ENCODE measurements at places on chromosomes 2 and 18.
A peak's percentile ranks its signal among the peaks of the same experiment; 100 is the strongest.

DNA sequence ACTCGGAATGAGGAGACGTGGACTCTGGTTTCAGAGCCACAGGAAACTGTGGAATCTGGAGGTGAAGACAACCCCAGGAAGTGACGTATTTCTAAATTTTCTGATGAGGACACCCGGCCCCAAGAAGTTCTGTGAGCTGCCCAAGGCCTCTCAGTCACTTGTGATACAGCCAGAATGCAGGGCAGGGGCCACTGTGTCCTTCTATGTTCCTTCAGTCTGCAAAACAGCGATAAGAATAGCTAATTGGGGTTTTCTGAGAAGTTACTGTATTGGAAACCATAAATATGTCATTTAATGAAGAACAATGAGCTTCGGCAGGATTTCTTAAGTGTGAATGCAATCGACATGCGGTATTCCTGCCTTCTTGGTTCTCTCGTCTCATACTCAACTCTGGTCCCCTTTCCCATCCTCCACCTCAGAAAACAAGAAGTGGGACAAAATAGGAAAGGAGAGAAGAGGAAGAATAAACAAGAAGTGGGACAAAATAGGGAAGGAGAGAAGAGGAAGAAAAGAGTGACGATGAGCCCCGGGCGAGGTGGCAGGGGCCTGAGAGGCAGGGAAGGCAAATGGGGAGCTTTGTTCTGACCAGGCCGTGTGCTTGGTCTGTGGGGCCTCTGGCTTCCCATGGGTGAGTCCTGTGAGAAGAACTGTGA, 282.0 kb upstream of the REV1 start:
- DNase-seq: no peak

DNA sequence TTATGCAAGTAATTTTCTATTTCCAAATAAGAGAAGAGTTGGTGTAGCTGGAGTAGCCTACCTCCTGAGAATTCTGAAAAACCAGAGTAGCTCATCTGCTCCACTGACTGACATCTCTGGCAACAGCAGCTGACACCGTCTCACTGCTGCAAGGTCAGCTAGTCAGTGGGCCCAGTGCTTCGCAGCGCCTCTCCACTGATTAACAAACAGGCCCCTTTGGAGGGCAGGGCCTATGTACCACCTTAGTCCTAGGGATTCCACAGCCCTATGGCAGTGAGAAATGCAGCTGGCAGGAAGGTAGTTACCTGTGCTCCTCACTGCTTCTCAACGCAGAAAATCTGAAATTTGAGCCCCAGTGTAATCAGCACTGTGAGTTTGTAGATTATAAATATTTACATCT, 97.5 kb downstream of the DLGAP1 start:
- no peak for DNase-seq

DNA sequence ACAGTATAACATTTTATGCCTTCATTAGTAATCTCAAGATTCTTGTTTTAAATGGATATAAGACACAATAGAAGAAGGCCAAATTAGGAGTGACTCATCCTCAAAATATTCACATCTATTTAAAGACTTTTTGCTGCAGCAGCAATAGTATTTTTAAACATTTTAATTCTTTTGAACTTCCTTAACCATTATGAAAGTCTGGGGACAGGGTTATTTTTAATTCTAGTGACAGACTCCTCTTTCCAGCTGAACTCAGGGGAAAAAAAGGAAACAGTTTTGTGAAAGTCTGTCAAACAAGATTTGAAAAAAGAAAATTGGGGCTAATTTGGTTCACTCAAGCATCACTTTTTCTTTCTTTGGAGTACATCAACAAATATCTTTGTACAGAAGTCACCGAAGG, 541.8 kb downstream of the NUP35 start:
- DNase-seq: peak; percentile 13

DNA sequence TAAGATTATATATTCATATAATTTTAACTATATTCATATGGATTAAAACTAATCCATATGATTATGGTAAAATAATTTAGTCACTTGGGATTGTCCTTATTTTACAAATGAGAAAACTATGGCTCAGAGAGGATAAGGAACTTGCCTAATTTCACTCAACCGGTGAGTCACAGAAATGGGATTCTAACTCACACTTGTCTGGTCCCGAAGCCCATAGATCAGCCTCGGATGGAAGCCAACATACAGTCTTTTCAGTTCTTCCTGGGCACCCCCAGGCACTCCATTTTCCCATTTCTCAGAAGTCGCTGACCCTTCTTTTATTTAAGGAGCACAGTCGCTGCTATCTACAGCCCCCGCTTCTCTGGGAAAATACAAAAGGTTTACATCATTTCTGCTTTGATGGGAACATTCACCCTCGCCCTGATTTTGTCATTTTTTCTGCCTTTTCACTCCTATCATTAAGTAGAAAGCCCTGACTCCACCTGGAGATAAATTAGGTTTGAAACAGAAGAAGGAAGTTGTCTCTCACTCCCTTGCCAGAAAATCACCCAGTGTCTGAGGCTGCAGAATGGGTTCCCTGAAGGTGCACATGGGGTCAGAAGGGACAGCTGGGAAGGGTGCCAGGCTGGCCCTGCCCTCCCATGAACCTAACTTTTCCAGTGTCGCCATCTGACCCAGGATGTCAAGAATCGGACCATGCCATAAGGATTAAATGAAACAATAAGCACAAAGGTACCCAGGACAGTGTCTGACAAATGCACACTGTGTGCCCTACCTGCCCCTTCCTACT, 36.6 kb downstream of the CYP1B1 start:
- peak; percentile 52 for DNase-seq

- DNase-seq: peak; percentile 75
Observed at GRCh38 chr2:69046221-69046662, 33.3 kb downstream of the ANTXR1 start.

- DNase-seq: no peak
Observed at GRCh38 chr2:120851116-120851773, 115.6 kb downstream of the GLI2 start.

DNA sequence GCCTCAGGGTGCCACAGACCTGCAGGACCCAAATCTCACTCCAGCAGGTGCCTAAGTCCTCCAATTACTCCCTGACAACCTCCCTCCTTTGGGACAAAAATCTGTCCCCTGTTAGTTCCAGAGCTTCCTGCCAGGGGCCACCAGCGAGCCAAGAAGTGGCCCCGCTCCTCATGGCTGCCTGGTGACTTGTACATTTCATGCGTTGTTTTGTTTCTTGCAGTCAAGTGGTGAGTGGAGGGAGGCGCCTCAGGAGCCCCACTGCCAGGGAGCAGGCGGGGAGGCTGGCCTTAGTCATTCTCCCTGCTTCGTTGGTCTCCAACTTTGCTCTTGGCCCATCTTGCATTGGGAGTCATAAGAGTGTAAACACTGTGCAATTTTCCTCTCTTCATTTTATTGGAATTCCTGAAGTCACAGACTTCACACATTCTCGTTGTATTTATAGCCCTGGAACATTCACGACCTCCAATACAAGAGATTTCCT, 81.3 kb downstream of the KCNF1 start:
- peak; percentile 26 for DNase-seq

DNA sequence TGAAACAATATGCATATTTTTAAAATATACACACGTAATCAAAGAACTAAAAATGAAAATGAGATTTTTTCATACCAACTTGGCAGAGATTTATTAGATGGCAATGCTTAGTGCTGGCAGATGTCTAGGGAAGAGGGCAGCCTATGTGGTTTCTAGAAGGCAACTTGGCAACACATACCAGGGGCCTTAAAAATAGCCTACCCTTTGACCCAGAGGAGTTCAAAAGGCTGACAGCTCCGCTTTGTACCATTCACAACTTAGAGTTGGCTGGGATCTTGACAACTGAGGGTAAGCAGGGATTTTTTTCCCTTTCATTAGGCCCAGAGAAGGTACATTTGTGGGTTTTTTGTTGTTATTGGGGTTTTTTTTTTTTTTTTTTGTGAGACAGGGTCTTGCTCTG, 26.4 kb upstream of the GPR55 start:
- DNase-seq: no peak

DNA sequence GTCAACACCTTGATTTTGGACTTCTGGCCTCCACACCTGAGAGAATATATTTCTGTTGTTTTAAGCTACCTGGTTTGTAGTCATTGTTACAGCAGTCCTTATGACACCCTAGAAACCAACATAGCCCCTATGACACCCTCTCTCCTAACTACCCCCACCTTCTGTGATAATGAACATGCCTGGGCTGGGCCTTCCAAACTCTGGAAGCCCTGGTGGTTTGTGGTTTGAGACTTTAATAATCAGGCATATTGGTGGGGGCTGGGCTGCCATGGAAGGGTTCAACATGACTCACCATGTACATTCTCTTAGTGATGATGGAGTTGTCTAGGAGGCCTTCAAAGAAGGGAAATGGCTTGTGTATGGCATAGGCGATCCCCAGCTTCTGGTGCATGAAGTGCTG, 3.3 kb downstream of the SP110 start:
- no peak for DNase-seq

DNA sequence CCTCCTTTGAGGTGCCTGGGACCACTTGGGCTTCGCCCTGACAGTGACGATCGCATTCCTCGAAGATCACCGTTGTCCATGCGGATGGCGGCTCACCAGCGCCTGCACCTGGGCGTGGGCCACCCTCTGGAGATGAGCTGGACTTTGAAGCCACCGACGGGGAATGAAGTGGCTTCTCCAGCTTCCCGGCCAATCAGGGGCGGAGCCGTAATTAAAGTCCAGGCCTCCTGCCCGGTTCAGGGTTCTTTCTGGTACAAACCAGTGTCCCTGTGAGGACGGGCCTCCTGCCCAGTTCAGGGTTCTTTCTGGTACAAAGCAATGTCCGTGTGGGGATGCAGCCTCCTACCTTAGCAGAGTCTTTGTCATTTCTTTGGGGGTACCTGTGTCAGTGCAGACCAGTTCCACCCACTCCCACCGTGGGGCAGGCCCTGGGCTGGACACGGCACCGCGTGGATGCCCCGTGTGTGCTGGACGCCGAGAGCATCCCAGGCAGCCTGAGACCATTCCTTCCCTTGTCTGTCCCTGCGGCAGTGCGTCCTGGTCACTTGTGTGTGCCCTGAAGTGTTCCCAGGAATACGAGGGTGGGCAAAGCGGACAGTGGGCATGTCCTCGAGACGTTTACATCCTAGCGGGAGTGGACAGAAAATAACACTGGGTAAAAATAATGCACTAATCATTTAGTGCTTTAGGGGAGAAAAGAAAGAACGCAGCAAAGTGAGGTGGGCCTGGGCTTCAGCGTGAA, 55.0 kb downstream of the KCNG2 start:
- DNase-seq: no peak

GRCh38 chr18:33472509-33472908, 32.0 kb upstream of the CCDC178 start:
- no peak for DNase-seq

- no peak for DNase-seq
Observed at GRCh38 chr2:7916670-7917069, 765.2 kb upstream of the ID2 start.

- no peak for DNase-seq
Observed at GRCh38 chr2:145464866-145465265, 944.9 kb upstream of the ZEB2 start.

DNA sequence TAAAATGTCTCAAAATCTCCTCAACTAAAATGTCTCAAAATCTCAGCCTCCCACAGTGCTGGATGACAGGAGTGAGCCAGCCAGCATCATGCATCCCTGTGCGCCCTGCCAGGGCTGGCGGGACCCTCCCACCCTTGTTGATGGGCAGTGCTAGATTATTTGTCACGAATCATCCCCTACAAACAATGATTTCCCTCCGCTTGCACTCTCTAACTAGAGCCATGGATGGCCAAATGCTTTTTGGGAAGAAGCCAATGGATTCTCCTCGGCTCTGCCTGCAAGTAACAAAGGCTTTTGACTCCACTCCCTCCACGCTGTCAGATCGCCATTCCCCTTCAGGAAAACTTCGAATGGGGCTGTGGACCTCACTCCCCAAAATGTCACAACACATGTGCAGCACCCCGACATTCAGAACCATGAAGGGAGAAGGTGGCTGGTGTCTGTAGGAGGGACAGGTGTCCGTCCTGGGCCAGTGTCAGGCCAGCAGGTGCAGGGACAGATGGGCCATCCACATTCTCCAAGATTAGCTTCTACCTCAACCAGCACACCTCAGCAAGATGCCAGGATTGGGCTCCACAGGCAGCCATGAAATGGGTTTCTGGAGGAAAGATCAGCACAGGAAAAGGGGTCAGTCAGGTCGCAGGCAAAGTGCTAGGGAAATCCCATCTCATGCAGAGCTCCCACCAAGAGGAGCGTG, 11.5 kb downstream of the AMER3 start:
- DNase-seq: no peak

DNA sequence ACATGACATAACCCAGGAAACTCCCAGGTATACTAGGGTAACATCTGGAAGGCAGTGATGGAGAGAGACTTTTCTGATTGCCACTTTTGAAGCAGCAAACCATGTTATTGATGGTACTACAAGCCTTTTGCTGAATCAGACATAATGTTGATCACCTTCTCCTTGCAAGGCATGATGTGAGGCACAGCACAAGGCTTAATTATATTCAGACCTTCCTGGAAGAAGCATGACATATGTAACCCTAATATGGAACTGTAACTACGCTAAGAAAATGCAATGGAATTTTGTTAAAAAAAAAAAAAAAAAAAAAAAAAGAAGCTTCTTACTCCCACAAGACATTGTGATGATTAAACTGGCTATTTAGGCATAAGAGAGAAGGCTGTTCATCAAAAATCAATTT, 145.4 kb downstream of the ALK start:
- DNase-seq: no peak

GRCh38 chr2:177207101-177207500, 5.5 kb upstream of the HNRNPA3 start:
- DNase-seq: no peak

DNA sequence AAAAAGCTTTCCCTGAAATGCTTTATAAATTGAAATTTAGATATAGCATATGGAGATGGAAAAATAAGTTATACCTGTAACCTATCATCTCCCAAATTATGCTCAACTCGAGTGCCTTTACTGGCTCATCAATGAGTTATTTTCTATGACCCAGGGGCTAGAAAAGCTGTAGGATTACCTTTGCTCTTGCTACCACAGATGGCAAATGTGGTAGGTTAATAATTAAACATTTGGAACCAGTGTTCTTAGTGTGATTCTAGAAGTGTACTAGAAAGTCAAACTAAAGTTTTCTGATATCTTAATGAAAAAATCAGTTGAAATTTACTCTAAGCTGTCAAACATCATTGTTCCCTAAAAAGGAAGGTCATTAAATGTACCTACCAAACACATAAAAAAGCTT, 22.5 kb downstream of the ALS2 start:
- no peak for DNase-seq

DNA sequence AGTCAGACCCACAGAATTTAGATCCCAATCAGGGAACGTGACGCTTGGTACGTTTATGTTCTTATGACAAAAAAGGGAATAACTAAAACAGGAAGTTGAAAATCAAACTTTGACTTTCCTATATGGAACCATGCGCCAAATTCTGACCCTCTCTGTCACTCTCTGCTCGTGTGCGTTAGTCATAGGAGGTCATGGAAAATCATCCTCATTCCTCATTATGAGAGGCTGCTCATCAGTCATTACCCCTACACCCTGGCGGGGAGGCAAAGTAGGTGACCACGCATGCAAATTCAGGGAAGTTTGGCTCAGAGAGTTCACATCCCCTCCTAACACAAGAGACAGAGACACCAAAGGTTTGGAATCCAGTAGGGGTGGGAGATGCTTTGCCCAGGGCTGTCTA, 15.5 kb downstream of the IL1F10 start:
- no peak for DNase-seq

GRCh38 chr18:46461993-46462392, 195.0 kb downstream of the LOXHD1 start:
- DNase-seq: no peak

Data from EL (cell line).